Astrocyte (in vitro differentiated cells and primary cell): ENCODE measurements at places on chromosomes 2 and 18.

GRCh38 chr2:198641161-198641560, 816.6 kb downstream of the SATB2 start:
- no peak overlapping the region for H3K4me3 ChIP-seq
- H3K27me3 ChIP-seq: no peaks in the 10 kb centered on the region
- no peaks in the 10 kb centered on the region for H3K4me1 ChIP-seq

GRCh38 chr18:56962322-56962721, 184.6 kb upstream of the BOD1L2 start:
- H3K36me3 ChIP-seq: no peaks in the 10 kb centered on the region
- no peaks in the 10 kb centered on the region for H3K4me1 ChIP-seq
- no peak overlapping the region for H3K27ac ChIP-seq
- H3K27me3 ChIP-seq: no peaks in the 10 kb centered on the region

DNA sequence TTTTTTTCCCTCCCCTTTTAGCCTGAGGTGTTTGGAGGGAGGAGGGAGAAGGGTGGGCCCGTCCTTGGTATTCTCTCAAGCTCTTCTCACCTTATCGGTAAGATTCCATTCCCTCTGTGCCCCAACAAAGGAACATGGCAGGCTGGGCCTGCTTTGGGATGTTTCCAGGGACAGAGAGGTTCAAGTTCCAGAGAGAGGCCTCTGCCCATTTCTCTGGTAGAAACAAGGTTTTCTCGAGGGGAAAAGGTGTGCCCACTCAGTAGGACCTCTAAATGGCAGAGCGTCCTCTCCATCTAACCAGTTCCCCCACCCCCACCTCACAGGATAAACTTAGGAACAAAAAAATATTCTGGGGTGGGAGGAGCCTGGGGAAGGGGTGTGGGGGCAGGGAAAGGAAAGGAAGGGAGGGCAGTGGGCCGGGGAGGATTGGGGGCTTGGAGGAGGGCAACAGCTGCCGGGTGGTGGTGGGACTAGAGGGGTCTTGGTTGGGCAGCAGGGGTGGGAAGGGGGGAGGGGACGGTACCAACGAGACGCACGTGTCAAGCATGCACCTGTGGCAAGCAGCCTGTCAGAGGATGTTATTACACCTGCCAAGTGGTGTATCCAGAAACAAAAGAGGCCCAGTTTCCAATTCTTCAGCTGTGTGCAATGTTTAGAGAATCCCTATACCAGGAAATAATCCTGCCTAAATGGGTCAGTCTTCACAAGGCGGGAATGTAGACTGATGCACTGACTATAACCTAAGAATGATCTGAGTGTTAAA, 2.1 kb downstream of the PCBP1 start:
- H3K27ac ChIP-seq: peak overlapping the region; percentile 100
- peak overlapping the region; percentile 97 for H3K4me3 ChIP-seq
- no peaks in the 10 kb centered on the region for H3K36me3 ChIP-seq
- no peaks in the 10 kb centered on the region for H3K27me3 ChIP-seq
- no peak for DNase-seq

DNA sequence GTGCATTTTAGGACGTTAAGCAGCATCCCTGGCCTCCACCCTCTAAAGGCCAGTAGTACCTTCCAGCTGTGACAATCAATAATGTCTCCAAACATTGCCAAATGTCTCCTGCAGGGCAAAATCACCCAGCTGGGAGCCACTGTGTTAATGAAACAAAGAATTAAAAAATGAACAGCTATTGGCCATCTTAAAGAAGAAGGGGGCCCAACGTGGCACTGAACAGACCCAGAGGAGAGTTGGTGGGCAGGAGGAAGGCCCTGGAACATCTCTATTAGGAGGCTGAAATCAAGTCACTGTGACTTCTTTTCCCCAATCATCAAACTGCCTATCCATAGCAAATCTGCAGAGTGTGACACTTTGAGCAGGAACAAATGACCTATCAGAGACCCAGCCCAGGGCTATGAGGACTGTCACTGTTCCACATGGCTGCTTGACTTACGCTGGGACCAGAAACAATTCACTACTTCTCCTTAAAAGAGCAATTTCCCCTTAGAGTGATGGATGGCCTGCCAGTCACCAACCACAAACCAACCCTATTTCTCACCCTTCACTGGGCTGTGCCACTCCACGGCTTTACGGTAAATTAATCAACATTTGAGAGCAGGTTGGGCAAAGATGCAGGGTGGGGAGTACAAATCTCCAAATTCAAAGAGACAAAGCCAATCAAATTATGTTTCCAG, 35.2 kb upstream of the TEX51 start:
- H3K27me3 ChIP-seq: no peaks in the 10 kb centered on the region
- no peak overlapping the region for H3K27ac ChIP-seq
- DNase-seq: no peak
- no peak overlapping the region for H3K4me3 ChIP-seq

DNA sequence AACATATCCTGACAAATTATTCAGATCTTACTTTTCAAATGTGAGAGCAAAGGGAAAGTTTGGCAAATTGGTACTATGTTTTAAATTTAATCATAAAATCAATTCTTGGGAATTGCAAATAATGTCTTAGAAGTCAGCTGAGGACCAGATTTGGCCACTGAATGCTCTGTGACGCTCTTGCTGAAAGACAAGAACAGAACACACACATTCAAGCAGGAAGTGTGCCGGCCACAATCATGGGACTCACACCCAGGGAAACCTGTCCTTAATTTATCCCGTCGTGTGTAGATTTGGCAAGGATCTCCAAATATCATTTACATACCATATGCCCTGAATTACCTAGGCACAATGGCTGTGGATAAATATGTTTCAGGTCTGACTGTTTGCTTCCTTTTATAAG, 253.1 kb downstream of the TCF4 start:
- H3K27me3 ChIP-seq: no peaks in the 10 kb centered on the region
- no peak overlapping the region for H3K27ac ChIP-seq
- no peak overlapping the region for H3K4me3 ChIP-seq

DNA sequence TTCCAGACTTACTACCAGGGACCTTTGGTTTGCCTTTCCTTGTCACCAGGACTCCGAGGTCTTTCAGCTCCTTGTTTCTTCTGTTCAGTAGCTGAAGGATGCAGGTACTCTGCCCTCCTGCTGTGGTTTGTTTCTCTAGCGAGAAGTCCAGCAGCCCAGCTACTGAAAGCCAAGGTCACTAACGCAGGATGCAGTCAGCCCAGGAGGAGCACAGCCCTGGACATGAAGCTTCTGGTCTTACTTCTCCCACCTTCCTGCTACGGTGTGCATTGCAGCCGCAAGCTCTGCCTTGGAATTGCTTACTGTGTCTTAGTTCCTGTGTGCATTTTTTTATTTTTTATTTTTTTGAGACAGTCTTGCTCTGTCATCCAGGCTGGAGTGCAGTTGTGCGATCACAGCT, 62.4 kb downstream of the DGKD start:
- no peak overlapping the region for H3K4me3 ChIP-seq
- no peak for DNase-seq
- H3K27ac ChIP-seq: no peak overlapping the region

DNA sequence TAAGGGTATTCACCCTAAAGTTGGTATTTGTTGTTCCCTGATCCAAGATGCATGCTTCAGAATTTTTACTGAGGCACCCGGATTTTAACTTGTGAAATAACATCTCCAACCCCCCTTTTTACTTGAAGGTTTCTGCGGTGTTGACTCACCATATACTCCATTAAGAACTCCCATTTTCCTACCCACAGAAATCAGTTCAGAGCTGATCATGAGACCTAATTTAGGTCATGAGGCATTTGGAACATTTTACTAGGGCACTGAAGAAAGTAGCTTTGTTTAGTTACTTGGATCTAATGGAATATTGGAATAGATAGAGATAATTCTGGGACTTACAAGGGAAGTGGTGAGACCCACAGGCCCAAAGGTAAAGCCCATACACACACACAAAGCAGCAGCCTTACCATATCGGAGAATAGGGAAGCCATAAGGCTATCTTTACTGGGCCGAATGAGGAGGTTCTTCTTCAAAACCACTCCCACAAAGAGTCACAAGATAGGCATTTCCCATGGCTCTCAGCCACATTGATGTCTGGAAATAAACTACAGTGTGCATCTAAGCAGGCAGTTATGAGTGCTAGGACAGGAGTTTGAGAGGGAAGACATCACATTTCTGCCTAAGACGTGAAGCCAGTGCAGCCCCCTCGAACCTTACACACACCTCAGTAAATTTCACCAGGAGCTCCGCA, 681.0 kb upstream of the LRRTM4 start:
- no peaks in the 10 kb centered on the region for H3K27me3 ChIP-seq
- no peak overlapping the region for H3K4me3 ChIP-seq
- no peak for DNase-seq
- H3K36me3 ChIP-seq: no peaks in the 10 kb centered on the region
- no peak overlapping the region for H3K27ac ChIP-seq
